ENCODE measurements at places on chromosomes 4 and X.

- DNase-seq = no peak
Observed at GRCh38 chrX:12988797-12989196, 13.9 kb downstream of the TMSB4X start.

- DNase-seq = no peak
Observed at GRCh38 chr4:82696117-82696860, 102.3 kb downstream of the SCD5 start.

DNA sequence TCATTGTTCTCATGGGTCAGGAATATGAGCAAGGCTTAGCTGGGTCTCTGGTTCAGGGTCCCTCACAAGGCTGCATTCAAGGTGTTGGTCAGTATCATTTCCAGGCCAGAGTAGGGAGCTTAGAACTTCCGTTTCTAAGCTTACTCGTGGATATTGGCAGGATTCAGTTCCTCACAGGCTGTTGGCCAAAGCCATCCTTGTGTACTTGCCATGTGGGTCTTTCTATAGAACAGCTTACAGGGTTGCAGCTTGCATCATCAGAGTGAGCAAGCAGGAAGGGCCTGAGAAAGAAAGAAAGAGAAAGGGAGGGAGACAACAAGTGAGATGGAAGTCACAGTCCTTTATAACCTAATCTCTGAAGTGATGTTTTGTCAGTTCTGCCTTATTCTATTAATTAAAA, 5.1 kb upstream of the LIMCH1 start:
- no peak for DNase-seq

DNA sequence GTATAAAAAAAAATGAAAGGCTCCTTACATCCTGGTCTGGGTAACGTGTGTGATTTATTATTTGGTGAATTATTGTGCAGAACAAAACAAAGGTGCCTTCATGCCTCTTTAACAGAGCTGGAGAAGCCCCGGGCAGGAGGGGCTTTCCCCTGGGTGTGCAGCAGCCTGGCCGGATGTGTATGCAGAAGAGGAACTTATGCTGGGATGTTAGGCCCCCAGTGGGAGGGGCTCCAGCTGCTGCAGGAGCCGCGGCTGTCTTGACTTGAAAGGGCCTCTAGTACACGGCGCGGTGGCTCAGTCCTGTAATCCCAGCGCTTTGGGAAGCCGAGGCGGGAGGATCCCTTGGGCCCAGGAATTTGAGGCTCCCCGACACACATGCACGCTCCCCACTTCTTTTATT, 16.0 kb downstream of the CCNQ start:
- DNase-seq = no peak

GRCh38 chr4:3667258-3667657, 98.9 kb upstream of the ADRA2C start:
- DNase-seq = no peak

GRCh38 chr4:118270492-118270891, 82.3 kb downstream of the PRSS12 start:
- DNase-seq = no peak

DNA sequence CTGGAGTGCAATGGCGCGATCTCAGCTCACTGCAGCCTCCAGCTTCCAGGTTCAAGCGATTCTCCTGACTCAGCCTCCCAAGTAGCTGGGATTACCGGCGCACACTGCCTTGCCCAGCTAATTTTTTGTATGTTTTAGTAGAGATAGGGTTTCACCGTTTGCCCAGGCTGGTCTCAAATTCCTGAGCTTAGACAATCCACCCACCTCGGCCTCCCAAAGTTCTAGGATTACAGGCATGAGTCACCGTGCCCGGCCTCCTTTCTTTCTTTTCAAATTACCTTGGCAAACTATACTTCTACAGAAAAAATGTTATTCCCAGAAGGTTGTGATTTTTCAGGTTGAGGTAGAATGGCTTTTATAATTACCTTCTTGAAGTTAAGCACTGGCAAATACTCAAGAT, 321.9 kb upstream of the PRPS2 start:
- no peak for DNase-seq

Measured in stimulated activated CD8-positive, alpha-beta memory T cell treated with anti-CD3 and anti-CD28 coated beads, Interleukin-4, amount 100 ng/mL, for 4 hours (primary cell).